ENCODE measurements at places on chromosomes 12 and 14.

DNA sequence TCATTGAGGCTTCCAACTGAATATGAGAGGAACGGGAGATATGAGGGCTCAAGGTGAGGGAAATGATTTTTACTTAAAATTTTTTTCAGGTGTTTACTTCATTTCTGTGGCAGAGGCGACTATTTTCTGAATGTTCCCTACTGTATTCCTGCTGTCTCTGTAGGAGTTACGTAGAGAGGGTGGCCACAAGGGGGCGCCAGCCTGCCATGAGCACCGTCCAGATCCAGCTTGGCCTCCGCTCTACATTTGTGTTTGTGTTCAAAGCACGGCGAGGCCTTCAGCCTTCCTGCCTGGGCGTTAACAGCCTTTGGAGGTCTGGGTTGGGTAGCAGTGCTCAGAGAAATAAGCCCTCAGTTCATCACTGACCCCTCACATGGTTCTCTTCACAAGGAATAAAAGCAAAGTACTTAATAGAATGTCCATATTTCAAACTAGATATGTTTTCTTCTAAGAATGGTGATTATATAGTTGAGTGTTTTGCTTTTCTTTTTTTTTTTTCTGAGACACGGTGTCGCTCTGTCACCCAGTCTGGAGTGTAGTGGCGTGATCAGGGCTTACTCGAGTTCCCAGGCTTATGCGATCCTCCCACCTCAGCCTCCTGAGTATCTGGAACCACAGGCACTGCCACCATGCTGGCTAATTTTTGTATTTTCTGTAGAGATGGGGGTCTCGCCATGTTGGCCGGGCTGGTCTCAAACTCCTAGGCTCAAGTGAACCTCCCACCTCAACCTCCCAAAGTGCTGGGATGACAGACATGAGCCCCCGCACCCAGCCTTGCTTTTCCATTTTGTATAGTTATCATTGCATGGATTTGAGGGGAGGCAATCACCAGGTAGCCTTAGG, 22.3 kb downstream of the CKB start:
- DNase-seq = peak; percentile 84

DNA sequence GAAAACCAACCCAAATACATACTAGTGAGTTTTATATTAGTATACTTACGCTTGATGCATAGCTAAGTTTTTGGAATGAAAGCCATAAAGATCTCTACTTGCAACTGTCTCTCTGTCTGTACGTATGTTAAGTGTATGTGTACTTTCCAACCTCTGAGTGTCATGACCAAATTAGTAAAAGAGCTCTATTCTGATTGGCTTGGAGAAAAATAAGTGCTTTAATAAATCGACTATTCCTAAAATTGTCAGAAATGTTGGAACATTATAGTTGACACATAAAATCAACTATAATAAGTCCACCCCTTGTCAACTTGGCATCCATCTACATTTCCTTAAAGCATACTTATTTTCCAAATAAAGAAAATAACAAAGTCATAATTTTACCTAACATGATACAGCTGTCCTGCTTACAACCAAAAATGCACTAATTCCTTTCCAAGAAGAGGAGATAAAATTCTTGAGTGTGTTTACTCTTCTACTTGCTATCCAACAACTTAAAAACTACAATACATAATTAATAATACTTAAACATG, 507.4 kb upstream of the ATP2B1 start:
- no peak for DNase-seq

DNA sequence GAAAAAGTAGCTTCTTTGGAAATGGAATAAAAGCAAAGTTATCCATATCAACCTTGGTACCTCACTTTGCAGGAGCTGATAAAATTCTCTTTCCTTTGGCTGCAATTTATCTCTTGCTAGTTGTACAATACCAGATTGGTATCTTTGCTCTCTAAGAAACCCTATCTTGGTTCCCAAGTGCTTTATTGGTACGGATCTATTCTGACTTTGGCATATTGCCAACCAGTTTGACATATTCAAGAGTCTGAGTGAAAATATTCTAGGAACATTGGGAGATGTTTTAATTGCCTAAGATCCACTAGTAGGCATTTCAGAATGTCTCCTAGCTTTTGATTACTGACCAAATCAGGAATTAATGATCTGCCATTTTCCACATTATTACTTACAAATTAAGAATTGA, 167.2 kb upstream of the ATP2B1 start:
- DNase-seq = no peak

DNA sequence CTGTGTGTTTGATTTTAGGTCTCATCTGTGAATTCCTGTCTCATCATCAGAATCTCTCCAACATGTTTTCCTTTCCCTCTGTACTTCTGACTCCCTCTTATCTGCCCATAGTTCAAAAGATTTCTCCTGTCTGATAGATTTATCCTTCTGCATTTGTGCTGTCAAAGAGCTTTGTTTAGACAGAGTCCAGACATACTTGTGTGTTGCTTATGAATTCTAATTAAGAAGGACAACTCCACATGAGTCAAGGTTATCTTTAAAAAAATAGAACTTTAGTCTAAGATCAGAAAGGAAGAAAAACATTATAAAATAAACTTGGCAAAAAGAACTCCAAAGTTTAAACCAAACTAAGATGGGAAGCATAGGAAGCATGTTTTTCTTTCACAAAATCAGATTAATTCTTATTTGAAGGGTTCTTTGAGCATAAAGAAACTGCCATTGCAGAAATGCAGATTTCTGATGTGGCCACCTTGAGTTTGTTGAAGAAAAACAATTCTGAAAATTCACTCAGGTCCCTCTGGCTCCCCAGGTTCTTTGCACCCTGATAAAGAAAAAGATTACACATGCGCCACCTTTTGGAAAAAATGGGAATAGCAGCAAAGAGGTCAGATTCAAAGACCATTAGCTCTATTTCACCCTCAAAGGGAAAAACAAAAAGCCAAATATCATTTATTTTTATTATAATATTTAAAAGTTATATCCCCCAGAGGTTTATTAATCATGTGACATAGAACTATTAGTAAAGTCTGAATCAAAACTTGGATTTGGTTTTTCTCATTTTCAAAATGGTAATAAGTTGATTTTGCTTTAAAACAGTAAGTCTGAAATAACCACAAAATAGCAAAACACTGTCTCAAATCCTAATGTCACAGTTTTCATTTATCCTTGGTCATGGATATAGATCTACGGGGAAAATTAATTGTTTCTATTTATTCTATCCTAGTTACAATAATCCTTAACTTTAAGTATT, 143.7 kb upstream of the DCN start:
- no peak for DNase-seq

GRCh38 chr14:19823178-19823577, 19.6 kb downstream of the OR4N2 start:
- DNase-seq = no peak

DNA sequence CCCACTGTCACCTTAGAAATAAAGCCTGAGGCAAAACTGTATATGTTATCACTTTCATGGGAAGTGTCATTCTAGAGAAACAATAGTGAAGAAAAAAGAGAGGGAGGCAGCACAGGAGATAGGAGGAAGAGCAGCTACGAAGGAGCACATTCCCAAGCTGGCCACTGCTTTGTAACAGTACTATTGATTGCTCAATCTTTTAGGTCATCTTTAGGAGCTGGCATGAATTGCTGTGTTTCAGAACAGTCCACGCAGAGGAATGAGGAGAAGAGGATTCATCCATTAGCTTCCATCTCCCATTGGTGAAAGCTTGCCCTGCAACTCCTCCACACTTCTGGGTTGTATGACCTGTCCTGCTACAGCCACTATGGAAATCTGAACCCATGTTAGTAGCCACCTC, 372.5 kb upstream of the DDHD1 start:
- no peak for DNase-seq

DNA sequence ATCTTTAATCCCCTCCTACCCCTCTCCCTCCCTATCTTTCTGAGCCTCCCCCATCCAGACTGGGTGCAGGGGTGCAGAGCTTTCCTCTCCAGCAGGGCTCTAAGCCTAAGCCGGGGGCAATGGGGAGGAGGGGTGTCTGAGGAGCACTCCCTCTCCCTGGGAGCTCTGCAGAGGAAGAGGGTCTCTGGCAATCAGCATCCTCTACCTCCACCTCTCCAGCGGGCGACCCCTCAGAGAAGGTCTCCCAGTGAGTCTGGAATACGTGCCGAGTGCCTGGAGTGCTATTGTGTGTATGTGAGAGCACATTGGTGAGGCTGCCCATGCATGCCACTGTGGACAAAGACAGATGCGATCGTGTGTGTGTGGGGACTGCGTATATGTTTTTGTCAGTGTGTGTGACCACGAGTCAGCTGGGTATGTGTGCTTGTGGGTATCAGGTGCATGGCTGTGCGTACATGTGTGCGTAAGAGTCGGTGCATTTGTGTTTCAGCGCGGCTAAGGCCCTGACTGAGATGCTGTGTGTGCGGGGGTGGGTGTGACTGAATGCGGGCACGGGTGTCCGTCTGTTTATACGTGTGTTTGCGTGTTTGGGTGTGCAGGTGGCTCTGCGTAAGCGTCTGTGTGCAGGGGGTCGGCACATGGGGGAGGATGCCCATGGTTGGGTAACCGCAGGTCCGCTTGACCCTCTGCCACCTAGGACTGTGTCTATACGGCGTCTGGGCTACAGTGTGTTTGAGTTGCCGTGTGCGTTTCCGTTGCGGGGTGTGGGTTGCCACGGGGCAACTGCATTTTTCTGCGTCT, 905 bp upstream of the DLK1 start:
- DNase-seq = no peak

DNA sequence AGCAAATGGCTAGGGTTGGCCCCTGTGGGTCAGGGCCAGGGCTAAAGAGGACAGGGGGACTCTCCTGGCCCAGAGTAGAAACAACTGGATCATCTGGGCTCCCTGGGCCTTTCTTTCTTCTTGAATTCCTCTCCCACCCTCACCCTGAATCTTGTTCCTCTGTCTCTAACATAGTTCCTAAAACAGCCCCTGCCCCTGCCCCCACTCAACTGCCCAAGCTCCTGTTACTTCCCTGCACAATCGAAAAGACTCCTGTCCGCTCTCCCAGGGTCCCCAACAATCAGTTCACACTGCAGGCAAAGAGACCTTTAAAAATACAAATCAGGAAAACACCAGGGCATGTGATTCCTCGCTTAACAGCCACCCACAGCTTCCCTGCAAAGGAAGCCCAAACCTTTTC, 18.0 kb upstream of the ANKRD33 start:
- DNase-seq = no peak

DNA sequence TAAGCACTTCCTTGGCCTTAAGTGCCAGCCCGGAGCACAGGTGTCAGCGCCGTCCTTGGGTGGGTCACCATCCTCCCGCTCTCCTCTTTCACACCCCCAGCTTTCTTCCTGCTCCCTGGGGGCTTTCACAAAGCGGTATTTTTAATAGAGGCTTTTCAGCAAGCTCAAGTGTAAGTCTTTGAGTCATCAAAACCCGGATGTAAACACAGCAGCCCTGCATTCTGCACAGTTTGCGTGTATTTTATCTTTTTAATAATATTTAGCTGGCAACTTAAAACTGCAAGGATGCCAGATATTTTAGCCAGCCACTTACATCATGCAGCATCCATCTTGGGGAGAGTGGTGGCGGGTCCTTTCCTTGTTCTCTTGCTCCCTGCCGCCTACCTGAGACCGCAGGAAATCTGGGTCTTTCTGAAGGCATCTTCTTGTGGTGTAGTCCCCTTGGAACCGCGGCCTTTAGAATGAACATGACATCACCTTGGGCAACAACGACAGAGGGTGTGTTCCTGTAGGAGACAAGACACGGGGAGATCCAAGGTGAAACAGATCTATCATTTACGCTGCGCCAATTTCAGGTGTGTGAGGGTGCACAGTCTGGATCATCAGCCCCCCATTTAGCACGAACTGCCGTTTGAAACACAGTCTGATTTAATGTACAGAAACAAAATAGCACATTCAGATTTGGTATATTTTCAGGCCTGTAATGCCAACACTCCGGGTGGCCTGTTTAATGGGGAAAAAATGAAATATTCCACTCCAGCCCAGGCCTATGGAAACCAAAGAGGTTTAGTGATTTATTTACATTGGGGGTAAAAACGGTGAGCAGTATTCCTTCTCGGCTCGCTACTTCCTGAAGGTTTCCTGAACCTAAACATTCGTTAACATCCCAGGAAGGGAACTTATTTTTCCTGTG, 12.5 kb upstream of the IRF2BPL start:
- DNase-seq = no peak

DNA sequence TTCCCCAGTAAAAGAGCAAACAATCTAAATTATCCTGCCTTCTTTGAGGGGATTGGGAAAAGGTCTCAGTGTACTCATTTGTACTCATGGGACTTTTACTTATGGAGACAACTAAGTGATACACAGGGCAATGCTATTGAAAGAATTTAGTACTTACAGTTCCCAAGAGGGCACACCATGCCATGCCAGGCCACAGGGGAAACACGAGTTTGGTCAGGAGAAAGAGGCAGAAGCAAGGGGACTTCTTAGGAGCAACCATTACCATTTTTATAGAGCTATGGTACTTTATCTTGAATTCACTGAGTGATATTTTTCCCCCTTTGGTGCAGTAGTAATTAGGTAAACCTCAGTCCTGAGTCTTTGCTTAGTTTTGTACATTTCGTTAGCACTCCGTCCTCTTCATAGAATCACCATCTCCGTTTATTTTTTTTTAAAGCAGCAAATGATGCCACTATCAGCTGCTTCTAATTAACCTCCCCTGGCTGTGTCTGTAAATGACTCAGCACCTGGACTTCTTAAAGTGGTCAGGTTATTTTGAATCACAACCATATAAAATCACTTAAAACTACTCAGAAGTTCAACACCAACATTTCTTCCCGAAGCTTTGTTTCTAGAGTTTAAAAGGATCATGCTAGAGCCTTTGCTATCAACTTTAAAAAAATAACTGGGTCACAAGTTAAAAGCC, 5.9 kb upstream of the WASHC3 start:
- DNase-seq = no peak

DNA sequence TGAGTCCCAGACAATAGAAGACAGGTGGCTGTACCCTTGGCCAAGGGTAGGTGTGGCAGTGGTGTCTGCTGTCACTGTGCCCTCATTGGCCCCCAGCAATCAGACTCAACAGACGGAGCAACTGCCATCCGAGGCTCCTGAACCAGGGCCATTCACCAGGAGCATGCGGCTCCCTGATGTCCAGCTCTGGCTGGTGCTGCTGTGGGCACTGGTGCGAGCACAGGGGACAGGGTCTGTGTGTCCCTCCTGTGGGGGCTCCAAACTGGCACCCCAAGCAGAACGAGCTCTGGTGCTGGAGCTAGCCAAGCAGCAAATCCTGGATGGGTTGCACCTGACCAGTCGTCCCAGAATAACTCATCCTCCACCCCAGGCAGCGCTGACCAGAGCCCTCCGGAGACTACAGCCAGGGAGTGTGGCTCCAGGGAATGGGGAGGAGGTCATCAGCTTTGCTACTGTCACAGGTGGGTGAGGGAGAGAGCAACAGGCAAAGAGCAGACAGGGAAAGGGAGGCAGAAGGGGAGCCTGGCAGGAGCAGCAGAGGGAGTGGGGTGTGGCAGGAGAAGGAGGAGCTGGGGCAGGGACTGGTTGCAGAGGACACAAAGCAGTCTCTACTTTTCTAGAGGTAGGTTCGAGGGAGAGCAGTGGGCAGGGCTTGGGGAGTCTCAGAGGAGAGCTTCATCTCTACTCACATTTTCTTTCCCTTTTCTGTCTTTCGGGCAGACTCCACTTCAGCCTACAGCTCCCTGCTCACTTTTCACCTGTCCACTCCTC, 452 bp downstream of the INHBE start:
- DNase-seq = no peak
